ENCODE measurements at places on chromosomes 6 and 20. TPM values are rescaled to one million over a fixed set of nuclear protein-coding genes. Genes with fewer than 3 reads are reported as not detected.

DNA sequence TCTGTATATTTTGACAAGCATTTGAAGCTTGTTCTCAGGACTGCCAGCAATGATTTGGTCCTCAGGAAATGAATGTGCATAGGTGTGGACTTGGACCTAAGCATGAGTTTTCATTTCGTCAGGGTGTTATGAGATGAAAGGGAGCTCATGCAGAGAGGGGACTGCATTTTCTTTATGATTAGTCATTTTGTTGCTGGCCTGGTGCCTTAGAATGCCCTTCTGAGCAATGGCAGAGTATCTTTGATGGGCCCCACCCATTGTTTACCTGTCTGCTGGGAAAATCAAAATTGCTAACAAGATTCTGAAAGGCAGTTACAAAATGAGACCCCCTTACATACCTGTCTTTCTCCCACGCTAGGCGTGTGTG lies 51.5 kb upstream of the MTHFD1L start:
- DNase-seq, result no peak

DNA sequence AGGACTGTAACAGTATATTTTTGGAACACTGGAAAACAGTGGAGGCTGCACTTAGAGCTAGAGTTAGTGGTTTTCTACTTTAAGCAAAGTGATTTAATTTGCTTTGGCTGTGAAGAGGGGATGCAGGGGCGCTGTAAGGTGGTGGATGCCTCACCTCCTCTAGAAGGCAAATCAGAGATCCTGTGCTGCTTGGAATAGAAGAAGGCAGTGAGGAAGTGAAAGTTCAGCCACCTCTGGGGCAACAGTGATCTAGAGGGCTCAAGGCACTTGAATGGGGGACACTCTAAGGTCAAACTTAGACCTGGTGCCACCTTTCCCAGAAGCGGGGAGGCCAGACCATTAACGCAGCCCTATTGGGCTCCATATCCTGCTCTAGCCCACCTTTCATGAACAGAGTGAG lies 19.0 kb upstream of the SNRPB2 start:
- no peak for DNase-seq

- DNase-seq, result no peak
These were observed 701.7 kb upstream of the EPHA7 start for GRCh38 chr6:94121094-94121493.

DNA sequence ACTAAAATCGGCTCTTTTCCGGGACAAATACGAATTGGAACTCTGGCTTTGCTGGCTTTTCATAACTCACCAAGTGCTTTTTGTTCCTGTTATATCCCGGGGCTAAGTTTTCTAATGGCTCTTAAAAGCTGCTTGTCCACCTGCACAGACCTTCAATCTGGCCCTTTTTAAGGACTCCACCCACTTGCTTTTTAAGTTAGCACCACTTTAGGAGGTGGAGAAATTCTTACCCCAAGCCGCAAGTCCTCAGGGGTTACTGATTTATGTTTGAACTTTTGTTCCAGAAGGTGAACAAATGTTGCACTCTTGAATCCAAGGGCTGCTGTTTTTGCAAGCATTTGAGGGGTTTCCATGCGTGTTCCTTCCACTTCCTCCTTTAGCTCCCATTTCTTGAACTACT lies 37.8 kb downstream of the FAM184A start:
- no peak for DNase-seq

The PGC gene
- polyA plus RNA-seq, result not detected

The TRIM31 gene
- polyA plus RNA-seq, result not detected

All from right renal pelvis (tissue), 4 donors.